ENCODE measurements at places on chromosomes 6 and 20.

- DNase-seq = no peak
Observed at GRCh38 chr20:9342651-9343050, 171.7 kb upstream of the LAMP5 start.

DNA sequence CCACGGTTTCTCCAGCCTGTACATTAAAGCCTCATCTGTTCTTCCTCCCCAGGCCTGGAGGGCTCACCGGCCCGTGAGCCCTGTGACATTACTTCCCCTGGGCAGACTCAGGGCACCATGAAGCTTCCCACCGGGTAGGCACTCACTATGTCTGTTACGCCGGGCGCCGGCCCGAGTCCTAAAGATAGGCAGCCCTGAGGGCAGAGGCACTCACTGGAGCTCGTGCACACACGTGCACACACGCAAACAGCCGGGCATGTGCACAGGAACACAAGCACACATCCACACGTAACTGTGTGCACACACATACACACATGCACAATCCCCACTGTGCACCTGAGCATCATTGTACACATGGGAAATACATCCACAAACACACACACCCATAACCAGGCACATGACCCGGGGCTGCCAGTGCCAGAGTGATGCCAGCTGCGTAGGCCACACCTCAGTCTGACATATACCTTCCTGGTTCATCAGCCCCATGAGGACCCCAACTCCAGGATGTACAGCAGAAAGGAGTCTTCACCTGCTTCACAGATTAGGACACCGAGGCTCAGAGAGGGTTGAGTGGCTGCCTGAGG lies 83.7 kb downstream of the YTHDF1 start:
- DNase-seq = no peak

- no peak for DNase-seq
Observed at GRCh38 chr20:63081831-63082230, 75.1 kb upstream of the BHLHE23 start.

DNA sequence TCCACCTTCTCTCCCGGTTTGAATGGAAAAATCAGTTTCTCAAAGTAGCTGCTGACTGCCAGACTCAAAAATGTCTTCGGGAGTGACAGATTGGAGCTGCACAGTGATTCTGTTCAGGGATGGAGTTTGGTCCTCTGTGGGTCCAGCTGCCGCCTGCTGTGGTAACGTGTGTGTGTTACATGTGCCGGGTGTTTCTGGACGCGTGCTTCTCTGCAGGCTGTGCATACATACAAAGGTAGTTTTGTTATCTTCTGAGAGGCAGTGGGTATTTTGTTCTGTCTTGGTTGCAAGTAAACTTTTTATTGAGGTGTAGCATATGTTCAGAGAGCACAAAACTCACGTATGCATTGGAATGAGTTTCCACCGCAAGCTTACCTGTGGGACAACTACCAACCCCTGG lies 41.3 kb upstream of the NAA20 start:
- peak; percentile 41 for DNase-seq

GRCh38 chr20:4441191-4441590 lies 280.5 kb upstream of the PRND start:
- no peak for DNase-seq

Measured in urothelium cell line (cell line).